Fibroblast of lung (primary cell): ENCODE measurements at places on chromosomes 1 and 21.

- peak; percentile 86 for DNase-seq
Measured at GRCh38 chr21:34846601-34847112, 177.9 kb downstream of the CLIC6 start.

DNA sequence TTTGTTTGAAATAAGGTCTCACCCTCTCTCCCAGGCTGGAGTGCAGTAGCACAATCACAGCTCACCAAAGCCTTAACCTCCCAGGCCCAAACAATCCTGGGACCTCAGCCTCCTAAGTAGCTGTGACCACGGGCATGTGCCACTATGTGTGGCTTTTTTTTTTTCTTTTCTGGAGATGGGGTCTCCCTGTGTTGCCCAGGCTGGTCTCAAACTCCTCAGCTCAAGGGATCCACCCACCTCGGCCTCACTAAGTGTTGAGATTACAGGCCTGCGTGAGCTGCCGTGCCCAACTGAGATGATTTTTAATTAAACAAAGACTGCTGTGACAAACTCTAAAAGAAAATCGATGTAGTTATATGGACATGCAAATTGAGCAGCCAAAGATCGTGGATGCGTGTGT lies 768.4 kb upstream of the ADGRL2 start:
- no peak for DNase-seq

DNA sequence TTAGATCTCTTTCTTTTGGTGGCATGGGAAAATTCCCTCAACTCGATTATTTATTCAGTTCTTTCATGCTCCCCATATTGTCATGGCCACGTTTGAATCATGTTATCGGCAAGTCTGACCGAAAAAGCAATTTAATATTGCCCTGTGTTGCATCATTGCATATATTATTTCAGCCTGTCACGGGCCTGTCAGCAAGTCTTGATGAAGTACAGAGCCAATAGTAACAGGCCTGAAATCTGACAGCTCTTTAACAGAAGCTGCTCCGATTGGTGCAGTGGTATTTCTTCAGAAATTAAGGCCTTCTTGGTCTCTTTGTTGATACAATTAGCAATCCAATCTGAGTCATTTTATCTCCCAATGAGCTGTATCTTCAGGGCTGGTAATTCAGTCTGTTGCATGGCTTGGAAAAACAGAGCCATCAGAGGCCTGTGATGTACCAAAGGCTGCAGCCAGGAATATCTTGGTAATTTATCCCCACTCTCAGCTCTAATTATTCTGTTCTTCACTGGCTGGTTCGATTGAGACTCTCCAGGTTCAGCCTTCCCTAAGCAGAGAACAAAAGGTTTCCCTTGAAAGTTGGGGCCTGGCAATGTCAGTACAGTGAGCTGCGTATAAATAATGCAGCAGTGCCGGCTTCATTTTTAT lies 149.5 kb downstream of the FGGY start:
- peak; percentile 90 for DNase-seq

GRCh38 chr1:113276507-113276906 lies 113.8 kb upstream of the MAGI3 start:
- no peak for DNase-seq

DNA sequence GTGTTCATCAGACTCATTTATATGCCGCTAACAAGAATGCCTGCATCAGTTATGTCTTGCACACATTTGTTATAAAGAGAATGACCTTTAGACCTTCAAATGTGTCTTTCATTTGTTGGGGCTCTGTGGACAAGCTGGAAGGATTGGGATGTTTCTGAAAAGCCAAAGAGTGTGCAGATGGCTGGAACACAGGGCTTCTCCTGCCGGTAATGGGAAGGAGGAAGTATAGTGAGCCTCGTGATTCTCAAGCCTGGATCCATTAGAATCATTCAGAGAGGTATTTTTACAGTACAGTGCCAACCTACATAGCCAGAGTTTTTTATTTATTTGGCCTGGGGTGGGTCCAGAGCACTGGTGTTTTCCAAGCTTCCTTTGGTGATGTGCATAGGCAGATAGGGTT lies 40.6 kb upstream of the ATP1A1 start:
- DNase-seq: no peak

GRCh38 chr1:1293263-1294249 lies 13.3 kb downstream of the SCNN1D start:
- DNase-seq: no peak

DNA sequence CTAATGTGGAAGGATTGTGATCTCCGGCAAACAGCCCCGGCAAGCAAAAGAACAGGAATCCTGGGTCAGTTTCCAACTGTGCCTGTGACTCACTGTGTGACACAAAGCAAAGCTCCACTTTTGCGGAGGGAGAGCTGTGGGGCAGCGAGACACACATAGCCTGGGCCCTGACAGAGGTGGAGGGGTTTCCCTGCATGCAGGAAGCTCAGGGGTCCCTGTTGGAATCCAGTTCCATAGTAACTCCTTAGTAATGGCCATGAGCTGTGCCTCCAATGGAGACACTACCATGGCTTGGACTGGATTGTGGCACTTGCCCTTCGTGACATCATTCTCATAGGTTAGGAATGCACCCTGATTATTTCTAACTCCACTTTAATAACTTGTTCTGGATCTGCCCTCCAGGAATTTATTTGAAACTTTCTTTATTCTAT lies 47.0 kb upstream of the ATF3 start:
- DNase-seq: peak; percentile 74
